ENCODE measurements at places on chromosomes 16 and 17.

DNA sequence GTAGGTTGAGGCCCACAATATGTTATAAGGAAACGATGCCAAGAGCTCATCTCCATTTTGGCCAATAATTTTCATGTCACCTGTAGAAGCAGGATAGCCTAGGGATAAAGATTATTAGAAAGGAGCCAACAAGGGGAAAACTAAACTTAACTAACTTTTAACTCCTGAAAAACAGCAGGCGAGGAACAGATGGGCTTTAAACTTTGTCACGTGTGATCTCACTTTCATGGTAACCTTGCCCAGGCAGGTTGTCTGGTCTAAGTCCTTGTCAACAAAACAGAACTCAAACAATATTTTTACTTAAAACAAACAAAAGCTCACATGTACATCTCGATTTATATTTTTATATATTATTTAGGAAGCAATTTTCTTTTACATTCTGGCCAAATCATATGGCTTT, 1672.0 kb downstream of the TP53TG3F start:
- DNase-seq: no peak

DNA sequence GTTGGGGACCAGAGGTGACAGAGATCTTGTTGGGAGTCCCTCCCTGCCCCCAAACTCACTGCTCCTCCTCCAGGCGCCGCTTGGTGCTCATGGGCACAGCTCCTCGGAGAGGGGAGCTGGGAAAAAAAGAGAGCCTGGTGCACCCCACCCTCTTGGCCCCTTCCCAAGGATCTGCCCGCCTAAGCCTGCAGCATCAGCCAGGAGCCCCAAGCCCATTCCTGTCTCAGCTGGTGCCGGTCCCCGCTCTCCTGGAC, 400 bp downstream of the HCFC1R1 start:
- no peak for DNase-seq

GRCh38 chr16:67025210-67025550, 3.8 kb upstream of the CBFB start:
- DNase-seq: no peak

DNA sequence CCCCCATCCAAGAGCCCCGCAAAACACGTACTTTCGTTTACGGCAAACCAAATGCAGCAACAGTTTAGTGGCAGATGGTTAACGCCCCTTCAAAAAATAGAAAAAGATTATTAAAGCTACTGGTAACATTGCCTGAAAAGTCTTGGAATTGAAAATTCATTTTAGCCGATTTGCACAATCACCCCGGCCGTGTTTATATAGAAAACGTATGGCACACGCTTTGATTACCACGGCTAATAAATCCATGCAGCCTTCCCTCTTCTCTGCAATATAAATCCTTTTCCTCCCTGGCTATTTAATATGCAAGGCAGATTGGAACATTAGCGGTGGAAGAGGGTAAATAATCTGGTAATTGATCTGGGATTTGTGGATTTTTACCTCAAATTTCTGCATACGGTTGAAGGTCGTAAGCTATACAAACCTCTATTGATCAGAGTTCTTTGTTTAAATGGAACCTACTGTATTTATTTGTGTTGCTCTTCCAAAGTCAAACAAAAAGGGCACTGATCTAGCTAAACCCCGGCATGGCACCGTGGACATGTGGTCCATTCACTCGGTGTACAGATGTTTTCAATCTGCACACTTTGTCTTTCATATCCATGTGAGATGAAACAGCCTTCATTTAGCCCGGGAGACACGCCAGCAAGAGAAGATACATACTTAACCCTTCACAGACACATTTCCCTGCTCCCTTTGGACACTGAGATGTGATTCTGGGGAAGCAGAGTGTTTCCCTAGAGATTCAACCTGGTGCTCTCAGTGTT, 238.1 kb upstream of the MAF start:
- no peak for DNase-seq

GRCh38 chr17:41519501-41520224, 973 bp upstream of the KRT15 start:
- no peak for DNase-seq

GRCh38 chr17:52759864-52760263, 601.4 kb upstream of the CA10 start:
- no peak for DNase-seq

DNA sequence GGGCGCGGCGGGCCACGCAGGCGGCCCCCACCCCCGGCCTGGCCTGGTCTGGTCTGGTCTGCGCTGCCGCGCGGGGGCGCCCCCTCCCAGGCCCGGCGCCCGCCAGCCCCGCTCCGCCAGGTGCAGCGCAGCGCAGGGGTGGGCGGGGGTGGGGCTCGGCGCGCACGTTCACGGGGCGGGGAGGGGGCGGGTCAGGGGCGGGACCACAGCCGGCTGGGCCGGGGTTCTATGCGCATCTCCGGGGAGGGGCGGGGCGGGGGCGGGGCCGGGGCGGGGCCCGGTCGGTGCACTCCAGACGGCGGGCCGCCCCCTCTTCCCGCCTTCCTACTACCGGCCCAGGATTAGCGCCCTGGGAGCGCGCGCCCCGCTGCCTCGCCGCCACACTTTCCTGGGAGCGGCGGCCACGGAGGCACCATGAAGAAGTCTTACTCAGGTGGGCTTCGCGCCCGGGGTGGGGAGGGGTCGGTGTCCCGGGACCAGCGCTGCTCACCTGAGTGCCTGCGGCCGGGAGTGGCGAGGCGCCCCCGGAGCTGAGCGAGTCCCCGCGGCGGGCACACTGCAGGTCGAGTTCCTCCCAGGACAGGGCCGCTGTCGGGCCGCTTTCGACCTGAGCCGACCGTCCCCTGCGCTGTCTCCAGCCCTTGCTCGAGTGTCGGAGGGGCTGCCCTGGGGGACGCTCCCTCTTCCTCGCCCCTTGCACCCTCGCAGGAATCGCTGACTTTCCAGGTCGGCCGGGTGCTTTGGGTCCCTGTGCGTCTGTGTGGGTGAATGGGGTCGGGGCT, 140.5 kb downstream of the SEC14L1 start:
- peak; percentile 98 for DNase-seq

DNA sequence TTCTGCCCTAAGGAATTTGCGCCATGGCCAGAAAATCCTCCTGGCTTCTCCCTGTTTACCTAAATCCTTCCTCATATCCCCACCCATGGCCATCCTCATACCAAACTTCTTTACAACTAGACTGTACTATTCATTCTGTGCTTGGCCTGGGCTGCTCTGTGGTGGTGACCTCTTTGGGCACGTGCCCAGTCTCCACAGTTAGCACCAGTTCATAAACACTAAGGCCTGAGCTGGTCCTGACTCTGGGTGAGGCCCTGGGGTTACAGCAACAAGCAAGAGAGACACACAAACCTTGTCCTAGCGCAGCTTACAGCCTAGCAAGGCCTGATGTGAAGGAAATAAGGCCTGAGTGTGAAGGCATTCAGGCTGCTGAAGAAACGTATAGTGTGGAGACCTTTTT, 3.1 kb upstream of the ATXN7L3 start:
- DNase-seq: no peak

DNA sequence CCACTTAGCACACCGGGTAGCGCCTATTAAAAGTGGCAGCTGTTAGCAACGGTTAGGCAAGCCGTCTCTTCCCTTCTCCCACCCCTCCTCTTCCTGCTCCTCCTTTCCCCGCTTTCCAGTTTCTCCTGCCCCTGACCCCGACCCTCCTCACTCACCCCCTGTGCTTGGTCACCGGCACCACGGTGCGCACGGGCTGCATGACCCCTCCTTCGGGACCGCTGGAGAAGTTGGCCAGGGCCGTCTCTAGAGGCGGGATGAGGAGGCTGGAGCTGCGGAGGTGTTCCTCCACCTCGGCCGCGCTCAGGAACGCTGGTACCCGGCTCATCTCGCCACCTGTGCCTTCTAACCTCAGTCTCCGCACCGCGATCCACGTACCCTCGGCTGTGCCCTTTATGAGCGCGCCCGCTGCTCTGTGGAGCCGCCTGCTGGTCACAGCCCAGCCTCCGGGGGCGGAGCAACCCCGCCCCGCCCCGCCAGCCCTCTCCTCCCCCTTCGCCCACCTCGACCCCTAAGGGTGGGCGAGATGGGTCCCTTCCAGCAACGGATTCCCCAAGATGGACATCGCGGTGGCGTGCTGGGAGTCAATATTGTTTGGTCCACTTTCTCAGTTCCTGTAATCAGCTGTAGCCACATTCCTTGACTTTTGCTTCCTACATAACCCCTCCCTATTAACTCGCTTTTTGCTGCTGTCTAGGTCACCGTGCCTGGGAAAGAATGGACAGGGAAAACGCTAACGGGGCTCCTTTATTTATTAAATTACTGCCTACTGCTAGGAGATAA, at the start of gene CRYM:
CRYM (minus strand) TSS at position 364 of the 780 bp plus-strand sequence; CDS start at position 325, 39 bp downstream.
- peak; percentile 90 for DNase-seq

DNA sequence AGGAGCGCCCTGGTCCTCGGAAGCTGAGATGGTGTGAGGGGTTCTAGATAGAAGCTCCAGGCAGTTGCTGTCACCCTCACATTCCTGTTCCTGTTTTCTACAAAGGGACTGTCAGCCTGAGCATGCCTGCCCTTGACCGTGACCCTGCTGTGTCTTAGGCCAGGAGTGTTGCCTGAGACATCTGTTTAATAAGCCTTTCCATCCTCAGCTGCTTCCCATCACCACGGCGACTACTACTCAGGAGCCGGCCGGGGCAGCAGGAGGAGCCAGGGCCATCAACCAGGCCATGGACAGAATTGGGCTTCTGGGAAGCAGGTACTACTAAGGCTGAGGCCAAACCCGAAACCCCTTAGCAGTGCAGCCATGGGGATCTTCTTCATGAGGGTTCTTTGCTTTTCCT, 151.4 kb downstream of the KATNIP start:
- DNase-seq: no peak

- DNase-seq: no peak
Measured at GRCh38 chr17:59381716-59382570, 50.5 kb downstream of the YPEL2 start.

- no peak for DNase-seq
Measured at GRCh38 chr16:11135464-11135973, 120.5 kb downstream of the SOCS1 start.

- DNase-seq: peak; percentile 4
Measured at GRCh38 chr17:4609761-4610160, 25.4 kb downstream of the SMTNL2 start.

- no peak for DNase-seq
Measured at GRCh38 chr16:85853547-85854545, 45.1 kb upstream of the IRF8 start.

GRCh38 chr16:86062271-86062965, 163.5 kb downstream of the IRF8 start:
- DNase-seq: no peak

DNA sequence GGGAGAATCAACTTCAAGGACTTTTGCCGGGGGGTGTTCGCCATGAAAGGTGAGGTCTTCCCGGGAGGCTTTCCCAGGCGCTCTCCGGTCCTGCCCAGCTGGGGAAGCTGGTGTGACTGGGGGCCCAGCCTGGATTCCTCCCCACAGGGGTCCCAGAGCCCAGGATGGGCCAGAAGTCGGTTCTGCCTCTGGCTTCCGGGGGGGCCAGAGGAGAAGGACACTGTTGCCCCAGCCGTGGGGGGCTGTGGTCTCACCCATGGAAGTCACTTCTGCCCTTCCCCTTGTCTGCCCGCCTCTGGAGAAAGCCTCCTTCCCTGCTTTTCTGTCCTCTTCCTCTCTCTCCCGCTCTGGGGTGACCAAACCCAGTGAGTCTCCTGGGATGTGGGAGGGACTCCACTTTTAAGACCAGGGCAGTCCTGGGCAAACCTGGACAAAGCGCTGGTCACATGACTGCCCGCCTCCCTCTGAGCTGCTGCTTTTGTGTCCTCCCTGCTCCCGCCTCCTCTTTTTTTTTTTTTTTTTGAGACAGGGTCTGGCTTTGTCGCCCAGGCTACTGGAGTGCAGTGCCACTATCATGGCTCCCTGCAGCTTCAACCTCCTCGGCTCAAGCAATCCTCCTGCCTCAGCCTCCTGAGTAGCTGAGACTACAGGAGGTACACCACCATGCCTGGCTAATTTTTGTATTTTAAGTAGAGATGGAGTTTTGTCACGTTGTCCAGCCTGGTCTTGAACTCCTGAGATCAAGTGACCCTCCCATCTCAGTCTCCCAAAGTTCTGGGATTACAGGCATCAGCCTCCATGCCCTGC, 40.6 kb downstream of the RAB11FIP4 start:
- peak; percentile 68 for DNase-seq

- no peak for DNase-seq
Measured at GRCh38 chr17:17830269-17830567, 6.6 kb downstream of the SREBF1 start.

DNA sequence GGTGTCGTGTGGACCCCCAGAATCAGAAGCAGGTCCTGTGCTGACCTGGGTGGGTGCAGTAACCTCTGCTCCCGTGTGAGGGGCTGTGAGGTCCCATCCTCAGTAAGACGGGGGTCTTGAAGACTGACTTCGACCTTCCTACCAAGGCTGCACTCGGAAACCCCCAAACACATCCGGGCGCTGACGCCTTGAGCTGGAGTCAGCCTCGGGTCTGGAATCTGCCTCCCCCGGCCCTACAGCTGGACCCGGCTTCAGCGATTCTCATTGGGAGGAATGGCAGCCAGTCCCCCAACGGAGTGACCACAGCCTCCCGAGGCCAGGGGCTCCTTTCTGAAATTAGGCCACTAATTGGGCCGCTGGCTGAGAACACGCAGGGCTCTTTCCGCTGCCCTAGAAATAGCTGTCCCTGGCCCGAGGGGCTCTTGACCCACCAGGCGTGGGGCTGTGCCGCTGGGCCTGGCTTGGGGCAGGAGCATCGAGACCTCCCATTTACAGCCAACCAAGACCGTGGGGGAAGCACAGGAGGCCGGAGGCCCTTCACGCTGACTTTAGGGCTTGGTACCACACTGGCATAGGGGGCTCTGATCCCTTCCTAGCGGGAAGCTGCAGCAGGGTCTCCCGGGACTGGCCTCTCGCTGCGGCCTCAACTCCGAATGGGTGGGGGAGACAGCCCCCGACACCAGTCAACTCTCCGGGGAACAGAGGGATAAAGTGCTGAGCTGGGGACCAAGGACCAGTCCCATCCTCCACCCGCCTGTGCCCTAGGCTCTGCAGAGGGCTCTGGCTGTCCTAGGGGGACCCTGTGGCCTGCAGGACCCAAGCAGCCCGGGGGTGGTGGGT, 2.6 kb upstream of the GNG13 start:
- DNase-seq: peak; percentile 10

- no peak for DNase-seq
Measured at GRCh38 chr17:58741121-58741625, 14.5 kb upstream of the PPM1E start.

DNA sequence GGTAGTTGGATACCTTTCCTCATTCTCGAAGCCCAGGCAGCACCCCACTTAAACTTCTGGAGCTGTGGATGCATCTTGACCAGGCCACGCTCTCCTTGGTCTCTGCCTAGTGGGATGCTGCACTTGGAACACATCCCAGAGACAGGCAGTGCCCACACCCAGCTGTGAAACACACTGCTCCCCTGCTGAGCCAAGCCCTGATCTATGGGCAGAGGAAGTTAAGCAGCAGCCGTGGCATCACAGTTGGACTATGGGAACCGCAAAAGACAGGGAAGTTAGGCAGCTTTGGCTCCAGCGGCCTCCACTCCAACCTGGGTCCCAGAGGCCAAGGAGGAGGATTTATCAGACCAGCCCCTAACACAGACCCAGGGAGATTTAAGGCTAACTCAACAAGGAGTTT, 284.8 kb upstream of the CCL2 start:
- DNase-seq: no peak

DNA sequence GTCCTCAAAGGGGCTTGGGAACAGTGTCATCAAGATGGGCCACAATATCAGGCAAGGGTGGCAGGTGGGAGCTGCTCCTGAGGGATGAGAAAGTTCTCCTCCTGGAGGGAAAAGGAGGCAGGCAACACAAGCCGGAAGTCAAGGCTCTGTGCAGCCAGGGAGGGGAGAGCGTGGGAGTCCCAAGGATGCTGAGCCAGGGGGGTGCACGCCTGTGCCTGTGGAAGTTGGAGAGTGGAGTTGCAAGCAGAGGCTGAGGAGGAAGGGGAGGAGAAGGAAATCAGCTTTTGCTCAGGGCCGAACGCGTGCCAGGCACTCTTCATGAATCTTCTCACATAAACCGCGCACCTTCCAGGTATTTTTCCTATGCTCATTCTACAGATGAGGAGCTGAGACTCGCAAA, 7.4 kb upstream of the SLC13A2 start:
- no peak for DNase-seq
